Activated naive CD8-positive, alpha-beta T cell treated with anti-CD3 and anti-CD28 coated beads, Interleukin-2, amount 10 ng/mL, durations not matched to agents 7 days and 5 days (primary cell): ENCODE measurements at places on chromosomes 16 and 17. TPM values are rescaled to one million over a fixed set of nuclear protein-coding genes. Genes with fewer than 3 reads are reported as not detected.

Gene KRTAP4-5
- not detected for total RNA-seq

Gene SLFN12
- total RNA-seq = 21.9 TPM

Gene TBC1D3I
- 0.88 TPM for total RNA-seq

Gene GRAP
- total RNA-seq = 30.3 TPM

Gene LHX1
- total RNA-seq = not detected

Gene CDRT15
- not detected for total RNA-seq

Gene KRTAP9-8
- total RNA-seq = not detected

Gene ACSM3
- total RNA-seq = 9.0 TPM

Gene GPRC5C
- not detected for total RNA-seq

Gene CCL17
- total RNA-seq = not detected

Gene KRTAP2-1
- not detected for total RNA-seq

Gene TSPAN10
- total RNA-seq = 0.36 TPM

Gene VASN
- total RNA-seq = 0.20 TPM

Gene RAC3
- total RNA-seq = 6.7 TPM

Gene EVI2B
- total RNA-seq = 100 TPM

Gene SLC6A4
- total RNA-seq = not detected

Gene SSTR5
- not detected for total RNA-seq
